ENCODE measurements at places on chromosomes 3 and 15. TPM values are rescaled to one million over a fixed set of nuclear protein-coding genes. Genes with fewer than 3 reads are reported as not detected.

- DNase-seq = no peak
Measured at GRCh38 chr3:177710506-177710905, 513.2 kb upstream of the TBL1XR1 start.

DNA sequence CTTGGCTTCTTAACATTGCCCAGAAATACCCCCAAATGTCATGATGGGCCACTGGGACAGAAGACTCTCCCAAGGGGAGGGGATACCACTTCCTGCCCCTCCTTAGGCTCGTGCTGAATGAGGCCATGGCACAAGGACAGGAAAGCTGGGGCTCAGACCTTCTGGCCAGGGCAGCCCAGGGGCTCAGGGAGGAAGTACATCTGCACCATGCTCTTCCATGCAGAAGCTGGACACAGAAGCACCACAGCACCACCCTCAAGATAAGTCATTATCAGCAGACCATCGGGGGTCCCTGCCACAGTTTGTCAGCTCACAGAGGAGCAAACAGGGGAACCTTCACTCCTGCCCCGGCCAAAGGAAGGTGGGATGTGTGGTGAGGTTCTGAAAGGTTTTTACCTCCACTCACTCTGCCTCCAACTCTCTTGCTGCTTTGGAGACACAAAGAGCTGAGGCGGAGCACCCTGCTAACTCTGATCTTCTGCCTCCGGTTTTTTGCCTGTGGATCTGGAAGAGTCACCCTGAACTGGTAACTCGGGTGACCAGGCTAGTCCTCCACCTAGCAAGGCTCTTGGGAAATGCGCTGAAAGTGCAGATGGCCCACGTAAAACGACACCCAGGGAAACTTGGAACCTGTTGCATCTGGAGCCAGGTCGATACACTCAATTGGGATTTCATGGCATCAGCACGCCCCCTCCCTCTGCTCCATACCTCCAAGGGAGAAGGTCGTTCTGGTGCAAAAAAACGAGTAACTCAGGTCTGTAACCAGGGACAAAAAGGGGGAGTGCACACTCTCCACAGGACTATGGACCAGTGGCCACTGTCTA, 8.3 kb downstream of the BMF start:
- DNase-seq = no peak

GRCh38 chr15:100645671-100646070, 43.3 kb downstream of the ASB7 start:
- DNase-seq = no peak

GRCh38 chr3:25419251-25419650, 8.8 kb upstream of the RARB start:
- DNase-seq = no peak

DNA sequence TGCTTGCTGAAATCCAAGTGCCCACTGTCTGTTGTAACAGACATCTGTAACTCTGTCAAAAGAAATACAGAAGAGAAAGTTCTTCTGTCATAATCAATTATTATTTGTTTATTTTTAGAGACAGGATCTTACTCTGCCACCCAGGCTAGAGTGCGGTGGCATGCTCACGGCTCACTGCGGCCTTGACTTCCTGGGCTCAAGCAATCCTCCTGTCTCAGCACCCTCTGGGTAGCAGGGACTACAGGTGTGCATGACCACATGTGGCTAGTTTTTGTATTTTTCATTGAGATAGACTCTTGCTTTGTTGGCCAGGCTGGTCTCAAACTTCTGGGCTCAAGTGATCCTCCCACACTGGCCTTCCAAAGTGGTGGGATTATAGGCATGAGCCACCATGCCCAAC, 177.6 kb upstream of the SETMAR start:
- no peak for DNase-seq

DNA sequence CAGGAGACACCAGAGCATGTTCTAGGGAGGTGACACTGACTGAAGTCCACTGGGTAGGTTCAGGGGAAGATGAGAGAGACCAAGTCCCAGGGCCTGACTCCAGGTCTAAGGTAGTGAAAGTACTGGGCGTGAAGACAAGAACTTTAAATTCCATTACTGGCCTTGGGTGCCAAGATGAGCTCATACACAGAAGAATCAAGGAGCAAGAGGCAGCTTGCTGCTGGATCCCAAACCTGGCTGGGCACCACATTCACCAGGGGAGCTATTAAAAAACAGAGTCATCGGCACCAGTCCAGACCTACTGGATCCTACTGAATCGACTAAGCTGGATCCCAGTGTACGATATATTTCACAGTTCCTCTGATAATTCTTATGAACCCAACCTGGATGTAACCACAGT, 42.1 kb upstream of the ATG7 start:
- no peak for DNase-seq

DNA sequence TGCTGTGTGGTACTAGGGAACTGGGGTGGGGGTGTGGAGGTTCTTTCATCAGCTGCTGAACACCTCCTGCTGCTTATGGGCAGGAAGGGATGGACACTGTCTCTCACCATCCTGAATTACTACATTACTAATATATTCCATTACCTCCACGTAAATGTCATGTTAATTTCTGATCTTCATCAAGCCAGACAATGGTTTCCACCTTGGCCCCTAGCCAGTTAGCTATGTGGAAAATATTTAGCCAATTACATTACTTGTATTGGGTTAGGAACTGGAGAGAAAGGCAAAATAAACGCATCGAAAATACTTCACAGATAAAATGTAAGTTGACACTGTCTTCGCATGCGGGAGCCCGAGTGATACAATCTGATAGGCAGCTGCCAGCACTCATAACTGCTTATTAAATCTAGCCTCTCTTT, 95.1 kb downstream of the FOXP1 start:
- no peak for DNase-seq

DNA sequence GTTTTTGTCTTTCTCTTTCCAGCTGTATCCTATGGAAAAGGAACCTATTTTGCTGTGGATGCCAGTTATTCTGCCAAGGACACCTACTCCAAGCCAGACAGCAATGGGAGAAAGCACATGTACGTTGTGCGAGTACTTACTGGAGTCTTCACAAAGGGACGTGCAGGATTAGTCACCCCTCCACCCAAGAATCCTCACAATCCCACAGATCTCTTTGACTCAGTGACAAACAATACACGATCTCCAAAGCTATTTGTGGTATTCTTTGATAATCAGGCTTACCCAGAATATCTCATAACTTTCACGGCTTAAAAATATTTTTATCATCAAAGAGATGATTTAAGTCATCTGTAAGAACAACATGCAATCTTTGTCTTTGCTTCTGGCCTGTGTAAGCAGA, 44.9 kb upstream of the PARP14 start:
- no peak for DNase-seq

DNA sequence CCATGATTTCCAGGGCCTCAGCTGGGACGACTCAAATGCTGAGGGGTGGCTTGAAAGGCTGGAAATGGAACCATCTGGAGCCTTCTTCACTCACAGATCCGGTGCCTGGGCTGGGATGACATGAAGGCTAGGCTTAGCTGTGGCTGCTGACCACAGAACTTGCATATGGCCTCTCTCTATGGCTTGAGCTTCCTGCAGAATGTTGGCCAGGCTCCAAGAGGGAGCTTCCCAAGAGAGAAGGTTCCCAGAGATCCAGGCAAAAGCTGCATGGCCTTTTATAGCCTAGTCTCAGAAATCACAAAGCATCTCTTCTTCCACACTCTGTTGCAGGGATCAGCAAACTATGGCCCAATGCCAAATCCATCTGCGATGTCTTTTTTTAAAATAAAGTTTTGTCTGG, 44.8 kb downstream of the GATM start:
- peak; percentile 44 for DNase-seq

GRCh38 chr3:51340013-51340829, 44.9 kb upstream of the MANF start:
- peak; percentile 10 for DNase-seq

GRCh38 chr3:180358179-180358578, 243.8 kb upstream of the TTC14 start:
- DNase-seq = no peak

DNA sequence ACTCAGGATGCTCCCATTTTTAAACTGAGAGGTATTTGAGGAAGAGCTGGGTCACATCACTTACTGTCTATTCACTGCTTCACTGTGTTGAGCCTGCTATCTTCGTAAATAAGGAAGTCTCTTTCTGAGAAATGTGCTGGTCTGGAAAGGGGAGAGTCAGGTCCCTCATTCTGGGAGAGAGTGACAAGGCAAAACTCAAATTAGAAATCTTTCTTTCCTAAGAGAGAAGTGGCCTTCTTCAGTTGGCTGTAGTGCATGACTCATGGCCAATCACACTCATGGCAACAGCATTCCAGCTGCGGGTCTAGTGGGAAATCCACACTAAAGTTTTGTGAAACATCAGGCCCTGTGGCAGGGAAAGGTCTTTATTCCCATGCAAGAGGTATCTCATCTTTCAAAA, 11.5 kb upstream of the TIMP4 start:
- DNase-seq = no peak

- DNase-seq = no peak
Measured at GRCh38 chr15:57668016-57668415, 38.5 kb upstream of the POLR2M start.

- no peak for DNase-seq
Measured at GRCh38 chr15:78195735-78196201, 38.6 kb downstream of the ACSBG1 start.

- no peak for DNase-seq
Measured at GRCh38 chr3:105823149-105823867, 45.5 kb downstream of the CBLB start.

- DNase-seq = no peak
Measured at GRCh38 chr3:72482589-72483321, 365.5 kb downstream of the SHQ1 start.

GRCh38 chr3:42711491-42712343, 9.1 kb upstream of the HHATL start:
- no peak for DNase-seq

GRCh38 chr3:10194328-10195071, 29.8 kb downstream of the IRAK2 start:
- DNase-seq = no peak

- no peak for DNase-seq
Measured at GRCh38 chr3:154969366-154969765, 110.8 kb upstream of the MME start.

SAMMSON gene
- polyA plus RNA-seq = not detected

CCR9 gene
- polyA plus RNA-seq = not detected

TMOD2 gene
- 6.6 TPM for polyA plus RNA-seq

SERPINI2 gene
- polyA plus RNA-seq = 0.36 TPM

CCK gene
- 4.2 TPM for polyA plus RNA-seq

SHQ1 gene
- 11.6 TPM for polyA plus RNA-seq

MAP6D1 gene
- polyA plus RNA-seq = 44.8 TPM

MAGEL2 gene
- polyA plus RNA-seq = 21.3 TPM

CPNE4 gene
- 0.15 TPM for polyA plus RNA-seq

CHL1 gene
- 2.6 TPM for polyA plus RNA-seq

ABHD17C gene
- polyA plus RNA-seq = 8.6 TPM

LRRC2 gene
- 5.9 TPM for polyA plus RNA-seq

PPM1L gene
- polyA plus RNA-seq = 12.6 TPM

Measured in hindlimb muscle (tissue), 1 donor.